G401 (cell line): ENCODE measurements at places on chromosomes 7 and 10.
A peak's percentile ranks its signal among the peaks of the same experiment; 100 is the strongest.

DNA sequence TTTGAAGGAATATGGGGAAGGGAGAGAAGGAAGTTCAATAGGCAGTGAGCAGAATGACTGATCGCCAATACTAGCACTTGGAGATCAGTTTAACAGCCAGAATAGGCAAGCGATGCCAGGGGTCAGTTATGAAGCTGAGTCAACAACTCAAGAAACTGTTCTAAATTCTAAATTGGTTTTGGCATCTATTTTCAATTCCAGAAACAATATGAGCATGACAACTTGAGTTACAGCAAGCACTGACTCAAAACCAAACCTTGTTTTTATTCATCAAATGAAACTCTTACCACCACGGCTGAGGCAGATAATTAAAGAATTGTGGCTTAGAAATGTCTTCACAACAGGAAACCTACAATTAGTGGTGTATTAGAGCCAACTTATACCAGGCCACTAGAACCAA is 180.5 kb upstream of the ASAH2 start:
- no peak for DNase-seq

GRCh38 chr7:151676759-151677158 is 157.1 kb upstream of the RHEB start:
- peak; percentile 38 for DNase-seq

- peak; percentile 46 for DNase-seq
Measured at GRCh38 chr10:95476469-95477174, 84.5 kb downstream of the SORBS1 start.

DNA sequence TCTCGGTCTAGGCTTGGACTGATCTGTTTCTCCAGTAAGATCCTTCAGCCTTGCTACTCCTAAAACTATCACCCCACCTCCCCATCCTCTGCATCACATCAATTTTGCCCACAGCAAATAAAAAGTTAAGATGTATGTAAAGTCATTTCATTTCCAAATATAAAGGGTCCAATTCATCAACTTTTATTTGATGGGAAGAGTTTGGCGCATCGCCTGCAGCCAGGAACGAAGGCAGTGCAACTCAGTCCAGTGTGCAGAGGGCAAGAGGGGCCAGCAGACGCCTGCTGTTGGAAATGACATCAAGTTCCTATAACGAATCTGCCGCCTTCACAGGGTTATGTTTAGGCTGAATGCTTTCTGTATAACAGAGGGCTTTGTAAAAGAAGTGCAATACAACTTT is 97.0 kb downstream of the SVIL start:
- no peak for DNase-seq

DNA sequence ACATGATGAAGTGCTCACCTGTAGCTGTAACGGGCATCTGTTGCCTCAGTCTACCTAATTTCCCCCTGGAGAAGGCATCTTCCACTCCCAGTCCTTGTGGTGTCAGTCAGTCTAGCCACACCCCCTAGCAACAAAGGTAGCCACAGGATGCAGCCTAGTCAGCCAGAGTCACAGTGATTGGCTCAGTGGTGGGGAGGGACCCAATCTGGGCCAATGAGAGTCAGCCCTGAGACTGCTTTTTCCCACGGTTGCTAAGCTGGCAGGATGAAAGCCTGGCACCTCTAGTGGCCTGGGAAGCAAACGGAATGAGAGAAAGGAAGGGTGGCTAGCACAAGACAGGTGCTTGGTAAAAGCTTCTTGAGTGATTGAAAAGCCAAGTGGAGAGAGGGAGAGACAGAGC is 118.6 kb downstream of the SH3PXD2A start:
- DNase-seq, result peak; percentile 49

GRCh38 chr10:110837418-110838171 is 34.1 kb upstream of the PDCD4 start:
- DNase-seq, result no peak

GRCh38 chr7:104767826-104768536 is 246.0 kb upstream of the KMT2E start:
- no peak for DNase-seq

- peak; percentile 50 for DNase-seq
Measured at GRCh38 chr10:72611783-72612182, 14.1 kb downstream of the MICU1 start.

- peak; percentile 43 for DNase-seq
Measured at GRCh38 chr10:21169271-21169670, 272.2 kb upstream of the NEBL start.

DNA sequence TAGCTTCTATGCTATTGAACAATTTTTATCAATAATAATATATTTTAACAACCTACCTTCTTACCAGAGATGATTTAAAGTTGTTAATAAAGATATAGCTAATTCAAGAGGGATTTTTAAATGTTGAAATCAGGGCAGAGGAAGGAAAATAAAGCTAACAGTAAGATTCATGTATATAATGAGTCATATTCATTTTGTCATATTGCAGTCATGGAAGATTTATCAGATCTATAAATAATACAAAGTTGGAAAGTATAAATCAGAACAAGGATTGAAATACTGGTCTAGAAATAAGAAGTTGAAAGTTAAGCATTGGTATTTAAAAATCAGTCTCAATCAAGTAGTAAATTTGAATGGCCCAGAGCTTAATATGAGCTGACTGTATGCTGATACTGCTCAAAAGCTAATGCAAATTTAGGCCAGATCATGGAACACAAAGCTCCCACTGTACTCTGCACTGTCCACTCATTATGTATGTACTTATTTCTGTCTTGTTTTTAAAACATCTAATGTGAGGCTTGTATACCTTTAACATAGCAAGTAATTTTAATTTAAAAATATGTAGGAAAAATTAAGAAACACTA is 196.9 kb downstream of the ZEB1 start:
- no peak for DNase-seq

GRCh38 chr10:84265418-84265817 is 20.6 kb downstream of the RGR start:
- DNase-seq, result no peak

- DNase-seq, result no peak
Measured at GRCh38 chr7:36683695-36684357, 40.5 kb downstream of the AOAH start.

DNA sequence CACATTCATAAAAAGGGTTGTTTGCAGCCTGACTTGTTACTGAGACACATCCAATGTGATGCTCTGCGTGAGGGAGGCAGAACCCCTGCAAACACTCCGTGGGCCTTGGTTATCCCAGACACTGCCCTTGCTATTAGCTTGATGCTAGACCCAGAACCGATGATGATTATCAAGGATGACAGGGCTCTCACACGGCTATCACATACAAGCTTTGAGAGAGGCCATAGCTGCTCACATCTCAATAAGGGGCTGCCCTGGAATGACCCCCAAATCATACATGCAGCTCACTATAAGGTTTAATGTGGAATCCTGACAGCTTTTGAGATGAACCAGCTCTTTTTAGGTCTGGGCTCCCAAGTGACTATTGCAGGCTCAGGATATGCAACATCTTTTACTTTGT is 44.4 kb upstream of the TCERG1L start:
- no peak for DNase-seq

DNA sequence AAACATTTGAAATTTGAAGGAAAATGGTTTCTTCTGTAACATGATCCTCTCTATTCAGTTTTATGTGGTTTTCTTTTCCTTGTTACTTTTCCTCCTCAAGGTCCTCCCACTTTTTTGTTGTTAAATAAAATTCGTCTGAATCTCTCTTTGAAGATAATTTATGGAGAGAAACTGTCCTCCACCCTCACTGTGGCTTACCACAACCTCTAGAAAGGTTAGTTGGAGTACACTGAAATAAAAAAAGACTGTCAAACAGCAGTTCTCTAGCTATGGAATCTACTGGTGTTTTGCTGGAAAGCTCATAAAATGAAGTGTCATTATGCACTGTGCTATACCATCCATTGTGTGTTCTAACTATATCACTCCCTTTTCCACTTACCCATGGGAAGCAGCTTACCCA is 189.4 kb downstream of the HDAC9 start:
- no peak for DNase-seq

DNA sequence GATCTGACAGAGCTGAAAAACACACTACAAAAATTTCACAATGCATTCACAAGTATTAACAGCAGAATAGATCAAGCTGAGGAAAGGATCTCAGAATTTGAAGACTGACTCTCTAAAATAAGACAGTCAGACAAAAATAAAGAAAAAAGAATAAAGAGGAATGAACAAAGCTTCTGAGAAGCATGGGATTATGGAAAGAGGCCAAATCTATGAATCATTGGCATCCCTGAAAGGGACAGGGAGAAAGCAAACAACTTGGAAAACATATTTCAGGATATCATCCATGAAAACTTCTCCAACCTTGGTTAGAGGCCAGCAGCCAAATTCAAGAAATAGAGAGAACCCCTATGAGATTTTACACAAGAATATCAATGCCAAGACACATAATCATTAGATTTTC is 804.8 kb upstream of the IGFBP3 start:
- DNase-seq, result no peak

- DNase-seq, result no peak
Measured at GRCh38 chr7:143892527-143893300, 9.3 kb downstream of the TCAF1 start.

GRCh38 chr7:75704928-75705327 is 33.8 kb downstream of the HIP1 start:
- no peak for DNase-seq

GRCh38 chr10:45404770-45405120 is 30.7 kb downstream of the ALOX5 start:
- DNase-seq, result no peak

- no peak for DNase-seq
Measured at GRCh38 chr10:2731940-2732339, 335.4 kb upstream of the PFKP start.

DNA sequence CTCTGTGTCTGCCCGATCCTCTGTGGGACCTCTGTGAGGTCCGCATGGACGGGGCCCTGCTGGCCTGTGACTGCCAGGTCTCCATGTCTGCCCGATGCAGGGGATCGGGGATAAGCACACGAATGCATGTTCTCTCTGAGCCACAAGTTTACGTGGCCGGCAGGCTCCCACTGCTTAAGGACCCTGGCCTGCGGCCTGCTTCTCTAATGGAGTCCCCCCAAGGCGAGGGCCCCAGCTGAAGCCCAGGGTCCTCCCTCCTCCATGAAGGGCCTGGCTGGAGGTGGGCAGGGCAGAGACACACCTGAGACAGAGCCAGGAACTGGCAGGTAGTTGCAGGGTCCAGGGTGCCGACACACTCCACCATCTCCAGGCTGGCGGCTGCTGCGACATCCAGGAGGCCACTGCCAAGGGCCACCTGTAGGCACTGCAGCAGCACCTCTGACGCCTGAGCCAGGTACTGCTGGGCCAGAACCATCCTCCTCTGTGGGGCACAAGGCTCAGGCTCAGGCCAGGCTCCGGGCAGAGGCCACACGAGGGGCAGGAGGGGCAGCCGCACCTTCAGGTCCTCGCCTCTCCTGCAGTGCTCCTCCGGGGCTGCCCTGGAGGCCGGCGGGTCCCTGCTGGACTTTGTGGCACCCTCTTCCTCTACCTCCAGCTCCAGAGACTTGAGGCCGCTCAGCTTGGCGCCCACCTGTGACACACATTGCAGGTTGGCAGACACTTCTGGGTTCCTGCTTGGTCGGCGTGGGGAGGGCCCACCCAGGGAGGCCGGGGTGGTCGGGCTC is 60.9 kb upstream of the NKX6-2 start:
- no peak for DNase-seq

- DNase-seq, result peak; percentile 67
Measured at GRCh38 chr10:86523348-86523747, 1.8 kb upstream of the WAPL start.

DNA sequence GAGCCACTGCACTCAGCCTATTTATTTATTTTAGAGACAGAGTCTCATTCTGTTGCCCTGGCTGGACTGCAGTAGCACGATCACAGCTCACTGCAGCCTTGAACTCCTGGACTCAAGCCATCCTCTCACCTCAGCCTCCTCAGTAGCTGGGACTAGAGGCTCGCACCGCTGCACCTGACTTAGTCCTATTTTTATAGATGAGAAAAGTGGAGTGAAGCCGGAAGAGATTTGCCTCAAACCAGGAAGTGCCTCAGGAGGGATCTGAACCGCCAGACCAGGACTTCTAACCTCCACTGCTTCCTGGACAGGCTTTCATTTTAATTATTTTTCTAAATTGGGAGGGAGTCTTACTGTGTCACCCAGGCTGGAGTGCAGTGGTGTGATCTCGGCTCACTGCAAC is 17.5 kb upstream of the CLIP2 start:
- DNase-seq, result no peak

- no peak for DNase-seq
Measured at GRCh38 chr10:55358539-55358938, 557.5 kb upstream of the PCDH15 start.

- DNase-seq, result no peak
Measured at GRCh38 chr10:66747451-66747850, 178.4 kb upstream of the LRRTM3 start.
